ENCODE measurements at places on chromosomes 7 and 10. TPM values are rescaled to one million over a fixed set of nuclear protein-coding genes. Genes with fewer than 3 reads are reported as not detected.

IGF2BP3 gene
- 44.3 TPM for total RNA-seq

TAS2R3 gene
- 1.1 TPM for total RNA-seq

PAPOLB gene
- not detected for total RNA-seq

CYP26C1 gene
- total RNA-seq, result 0.13 TPM

MAGI2 gene
- 3.7 TPM for total RNA-seq

SP4 gene
- total RNA-seq, result 2.0 TPM

CHST15 gene
- total RNA-seq, result 13.3 TPM

GPRIN2 gene
- total RNA-seq, result not detected

DOCK4 gene
- total RNA-seq, result 16.4 TPM

CYP2E1 gene
- 1.7 TPM for total RNA-seq

TAS2R41 gene
- total RNA-seq, result not detected

SEMA3E gene
- total RNA-seq, result 0.88 TPM

SFTPD gene
- total RNA-seq, result not detected

PRLHR gene
- total RNA-seq, result not detected

Measured in epithelial cell of alveolus of lung (primary cell).